SJSA1 (cell line): ENCODE measurements at places on chromosomes 3 and 15. TPM values are rescaled to one million over a fixed set of nuclear protein-coding genes. Genes with fewer than 3 reads are reported as not detected.

DNA sequence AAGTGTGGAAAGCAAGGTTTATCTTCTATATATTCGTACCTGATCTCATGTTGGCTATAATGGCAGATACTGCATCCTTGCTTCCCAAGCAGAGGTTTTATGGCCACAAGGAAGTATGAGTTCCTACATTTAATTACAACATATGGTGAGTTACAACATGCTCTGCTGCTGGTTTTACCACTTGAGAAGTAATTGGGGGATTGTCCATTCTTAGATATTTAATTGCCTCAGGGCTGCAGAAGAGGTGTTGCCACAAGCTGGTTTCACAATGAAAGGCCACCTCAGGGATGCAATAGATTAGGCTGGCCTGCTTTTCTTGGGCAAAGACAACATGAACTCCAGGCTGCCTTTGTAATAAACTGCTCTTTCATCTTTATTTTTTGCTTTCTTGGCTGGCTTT lies 48.6 kb downstream of the RAP2B start:
- H3K4me3 ChIP-seq = no peak overlapping the region
- H3K36me3 ChIP-seq = no peaks in the 10 kb centered on the region
- DNase-seq = no peak
- H3K27me3 ChIP-seq = no peaks in the 10 kb centered on the region

ADAM10 gene
- 98.6 and 137 TPM in 2 replicates for total RNA-seq

DNA sequence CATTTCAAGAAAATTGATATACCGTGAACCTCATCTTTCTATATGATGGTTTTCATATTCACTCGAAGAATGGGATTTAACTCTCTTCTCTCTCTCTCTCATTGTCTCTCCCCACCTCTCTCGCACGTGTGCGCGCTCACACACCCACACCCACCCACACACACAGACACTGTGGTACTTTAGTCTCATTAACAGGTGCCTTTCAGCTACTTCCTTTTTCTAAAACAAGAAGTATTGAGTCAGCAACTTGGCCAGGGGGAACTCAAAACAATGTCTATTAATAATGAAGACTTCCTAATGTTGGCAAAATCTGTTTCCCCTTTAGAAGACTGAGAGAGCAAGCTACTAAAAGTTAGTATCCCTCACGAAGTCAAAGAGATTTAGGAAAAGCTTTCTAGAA lies 150.7 kb downstream of the TMCO5A start:
- H3K4me3 ChIP-seq = no peak overlapping the region
- H3K36me3 ChIP-seq = no peaks in the 10 kb centered on the region
- H3K4me1 ChIP-seq = peaks cover 13% of the 10 kb centered on the region
- DNase-seq = no peak

- peak; percentile 85 for DNase-seq
- H3K27me3 ChIP-seq = no peaks in the 10 kb centered on the region
- H3K4me1 ChIP-seq = peaks cover 66% of the 10 kb centered on the region
Observed at GRCh38 chr3:172140499-172141391, 101.4 kb downstream of the FNDC3B start.

CELF6 gene
- 0.08 TPM in 1 of 2 replicates, not detected in the other for total RNA-seq

GRCh38 chr3:77411334-77411733 lies 371.4 kb downstream of the ROBO2 start:
- H3K4me1 ChIP-seq = no peaks in the 10 kb centered on the region
- no peak for DNase-seq
- H3K36me3 ChIP-seq = no peaks in the 10 kb centered on the region
- H3K4me3 ChIP-seq = no peak overlapping the region

ZMYND10 gene
- 0.97 TPM in 1 of 2 replicates, not detected in the other for total RNA-seq

- no peak overlapping the region for H3K4me3 ChIP-seq
- H3K27me3 ChIP-seq = no peaks in the 10 kb centered on the region
- H3K27ac ChIP-seq = no peak overlapping the region
- H3K4me1 ChIP-seq = no peaks in the 10 kb centered on the region; the same call in 1 of the 2 replicates
- DNase-seq = no peak
Observed at GRCh38 chr3:102360183-102360860, 74.5 kb upstream of the ZPLD1 start.

DNA sequence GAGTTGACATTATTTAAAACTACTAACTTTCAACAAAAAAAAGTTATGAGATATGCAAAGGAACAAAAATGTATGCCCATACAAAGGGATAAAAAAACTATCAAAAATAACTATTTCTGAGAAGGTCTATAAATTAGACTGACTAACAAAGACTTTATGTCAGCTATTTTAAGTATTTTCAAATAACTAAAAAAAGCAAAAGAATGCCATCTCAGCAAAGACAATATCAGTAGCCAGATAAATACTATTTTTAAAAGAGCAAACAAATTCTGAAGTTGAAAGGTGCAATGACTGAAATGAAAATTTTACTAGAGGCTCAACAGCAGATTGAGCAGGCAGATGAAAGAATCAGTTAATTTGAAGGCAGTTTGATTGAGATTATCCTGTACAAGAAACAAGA lies 3.6 kb upstream of the STRIT1 start:
- no peak overlapping the region for H3K4me3 ChIP-seq
- H3K27me3 ChIP-seq = no peaks in the 10 kb centered on the region
- no peaks in the 10 kb centered on the region for H3K36me3 ChIP-seq
- H3K27ac ChIP-seq = no peak overlapping the region
- peaks cover 3% of the 10 kb centered on the region; the same call in 1 of the 2 replicates for H3K4me1 ChIP-seq

DNA sequence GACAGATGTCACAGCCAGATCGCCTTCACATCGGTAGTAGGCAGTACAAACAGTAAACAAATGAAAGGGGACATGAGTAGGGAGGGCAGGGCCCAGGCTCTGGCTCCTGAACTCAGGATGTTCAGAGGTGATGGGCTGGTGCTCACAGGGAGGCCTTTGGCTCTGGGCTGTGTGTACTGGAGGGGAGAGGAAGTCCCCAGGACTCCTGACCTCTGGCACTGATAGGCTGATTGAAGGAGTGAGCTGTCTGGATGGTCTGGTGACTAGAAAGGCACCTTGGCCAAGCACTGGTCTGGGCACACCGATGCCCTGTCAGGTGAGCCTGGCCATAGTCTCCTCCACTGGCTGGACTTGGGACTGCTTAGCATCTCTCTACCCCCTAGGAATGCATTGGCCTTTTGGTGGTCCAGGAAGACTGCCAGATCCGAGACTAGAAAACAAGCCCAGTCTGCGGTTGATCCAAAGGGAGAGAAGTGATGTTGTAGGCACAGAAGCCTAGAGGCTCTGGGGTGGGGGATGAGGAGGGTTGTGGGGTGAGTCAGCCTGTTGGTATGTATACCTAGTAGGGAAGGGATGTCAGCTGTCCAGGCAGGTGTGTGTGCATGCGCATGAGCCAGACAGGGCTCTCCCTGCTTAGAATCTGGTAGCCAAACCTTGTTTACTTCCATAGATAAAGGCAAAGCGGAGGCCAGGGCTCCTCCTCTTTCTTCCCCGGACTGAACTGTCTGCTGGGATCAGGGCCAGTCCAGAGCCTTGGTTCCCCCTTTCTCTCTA lies 1.9 kb downstream of the SPINT1 start:
- no peak overlapping the region for H3K27ac ChIP-seq
- no peak overlapping the region for H3K4me3 ChIP-seq
- H3K4me1 ChIP-seq = peaks cover 12% of the 10 kb centered on the region
- no peaks in the 10 kb centered on the region for H3K36me3 ChIP-seq
- no peak for DNase-seq

- H3K4me1 ChIP-seq = peaks cover 29% of the 10 kb centered on the region
- H3K27me3 ChIP-seq = no peaks in the 10 kb centered on the region
- H3K4me3 ChIP-seq = no peak overlapping the region
- peak overlapping the region; percentile 33 for H3K27ac ChIP-seq
- DNase-seq = peak; percentile 46
Observed at GRCh38 chr3:5787861-5788488, 600.5 kb downstream of the EDEM1 start.

ADGRG7 gene
- total RNA-seq = not detected in 2 replicates

DNA sequence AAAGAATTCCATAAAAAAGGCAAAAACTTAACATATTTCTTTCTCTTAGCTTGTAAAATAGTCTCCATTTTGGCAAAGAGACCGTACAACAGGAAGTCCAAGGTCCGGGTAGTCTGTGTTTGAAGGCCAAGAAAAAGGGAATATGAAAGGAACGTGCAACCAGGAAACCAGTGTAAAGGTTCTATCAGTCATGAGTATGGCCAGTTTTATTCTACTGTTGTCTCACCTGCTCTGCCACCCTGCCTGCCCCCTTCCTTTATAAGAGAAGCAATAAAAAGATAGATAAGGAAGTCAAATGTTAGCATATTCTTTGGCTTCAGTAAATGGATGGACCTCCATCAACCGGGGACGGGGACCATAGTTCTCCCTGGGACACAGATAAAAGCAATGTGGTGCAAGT lies 370.6 kb upstream of the ROBO2 start:
- no peaks in the 10 kb centered on the region for H3K4me1 ChIP-seq
- no peak overlapping the region for H3K4me3 ChIP-seq
- no peak overlapping the region for H3K27ac ChIP-seq
- no peaks in the 10 kb centered on the region for H3K36me3 ChIP-seq

GOLGA6B gene
- total RNA-seq = not detected in 2 replicates

ANKUB1 gene
- total RNA-seq = 0.31 TPM in 1 of 2 replicates, not detected in the other

DNA sequence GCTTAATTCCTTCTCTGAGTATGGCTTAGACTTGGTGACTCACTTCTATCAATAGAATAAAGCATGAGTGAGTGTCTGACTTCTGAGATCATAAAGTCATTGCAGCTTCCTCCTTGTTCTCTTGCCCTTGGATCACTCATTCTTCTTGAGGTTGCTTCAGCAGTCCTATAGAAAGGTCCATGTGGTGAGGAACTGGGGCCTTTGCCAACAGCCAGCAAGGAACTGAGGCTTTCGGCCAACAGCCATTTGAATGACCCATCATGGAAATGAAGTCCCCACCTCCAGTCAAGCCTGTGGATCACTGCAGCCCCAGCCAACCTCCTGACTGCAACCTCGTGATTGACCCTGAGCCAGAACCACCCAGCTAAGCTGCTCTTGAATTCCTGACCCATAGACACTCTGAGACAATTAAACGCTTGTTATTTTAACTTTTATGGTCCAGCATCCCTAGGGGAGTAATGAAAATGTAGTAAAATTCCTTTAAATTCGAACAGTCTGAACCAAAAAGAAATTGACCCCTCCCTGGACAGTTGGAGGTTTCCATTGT lies 84.5 kb downstream of the WDR76 start:
- H3K4me3 ChIP-seq = no peak overlapping the region
- DNase-seq = peak; percentile 83
- H3K27me3 ChIP-seq = no peaks in the 10 kb centered on the region
- no peaks in the 10 kb centered on the region; the same call in 1 of the 2 replicates for H3K36me3 ChIP-seq
- H3K27ac ChIP-seq = peak overlapping the region; percentile 69
- H3K4me1 ChIP-seq = peaks cover 42% of the 10 kb centered on the region

DNA sequence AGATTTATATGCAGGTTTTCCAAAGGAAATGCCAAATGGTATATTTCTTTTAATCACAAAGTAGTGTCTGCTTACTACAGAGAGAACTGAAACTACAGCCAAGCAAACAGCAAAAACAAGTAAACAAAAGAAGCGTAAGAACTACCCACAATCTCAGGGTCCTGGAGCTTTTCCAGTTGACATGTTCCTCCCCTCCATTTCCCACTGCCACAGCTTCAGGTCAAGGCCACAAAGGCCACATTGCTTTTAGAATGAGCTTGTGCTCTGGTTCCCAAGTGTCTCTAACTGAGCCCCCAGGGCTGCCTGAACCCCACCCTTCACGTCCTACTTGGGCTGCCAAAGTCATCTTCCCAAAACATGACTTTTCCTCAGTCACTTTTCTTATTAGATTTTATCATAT lies 24.1 kb downstream of the CTDSPL start:
- no peak overlapping the region for H3K4me3 ChIP-seq
- H3K4me1 ChIP-seq = no peaks in the 10 kb centered on the region
- H3K27ac ChIP-seq = no peak overlapping the region
- H3K27me3 ChIP-seq = no peaks in the 10 kb centered on the region

- H3K27ac ChIP-seq = no peak overlapping the region
- H3K27me3 ChIP-seq = no peaks in the 10 kb centered on the region
- peaks cover 3% of the 10 kb centered on the region; the same call in 1 of the 2 replicates for H3K4me1 ChIP-seq
- no peak for DNase-seq
- H3K4me3 ChIP-seq = no peak overlapping the region
Observed at GRCh38 chr3:53113293-53114010, 16.8 kb downstream of the RFT1 start.

LSAMP gene
- not detected in 2 replicates for total RNA-seq

ACVR2B gene
- 1.1 and 2.2 TPM in 2 replicates for total RNA-seq

CFAP100 gene
- total RNA-seq = not detected in 2 replicates

DNA sequence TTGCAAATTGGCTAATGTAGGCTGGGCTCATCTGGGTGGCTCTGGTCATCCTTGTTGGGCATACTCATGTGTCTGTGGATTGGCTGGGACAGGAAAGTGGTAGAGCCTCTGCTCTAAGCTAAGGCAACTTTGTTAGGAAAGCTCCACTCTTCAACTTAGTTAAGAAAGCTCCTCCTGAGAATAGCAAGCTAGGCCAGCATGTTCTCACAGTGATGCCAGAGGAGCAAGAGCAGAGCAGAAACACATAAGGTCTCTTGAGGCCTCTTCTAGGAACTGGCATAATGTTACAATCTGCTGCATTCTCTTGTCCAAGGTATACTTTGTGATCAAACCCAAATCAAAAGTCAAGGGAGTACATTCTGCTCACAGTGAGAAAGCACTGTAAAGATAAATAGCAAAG lies 158.6 kb upstream of the RORA start:
- H3K27me3 ChIP-seq = no peaks in the 10 kb centered on the region
- H3K4me1 ChIP-seq = no peaks in the 10 kb centered on the region
- no peaks in the 10 kb centered on the region for H3K36me3 ChIP-seq
- DNase-seq = no peak
- H3K27ac ChIP-seq = no peak overlapping the region

SLC12A8 gene
- 6.3 and 12.4 TPM in 2 replicates for total RNA-seq

DNA sequence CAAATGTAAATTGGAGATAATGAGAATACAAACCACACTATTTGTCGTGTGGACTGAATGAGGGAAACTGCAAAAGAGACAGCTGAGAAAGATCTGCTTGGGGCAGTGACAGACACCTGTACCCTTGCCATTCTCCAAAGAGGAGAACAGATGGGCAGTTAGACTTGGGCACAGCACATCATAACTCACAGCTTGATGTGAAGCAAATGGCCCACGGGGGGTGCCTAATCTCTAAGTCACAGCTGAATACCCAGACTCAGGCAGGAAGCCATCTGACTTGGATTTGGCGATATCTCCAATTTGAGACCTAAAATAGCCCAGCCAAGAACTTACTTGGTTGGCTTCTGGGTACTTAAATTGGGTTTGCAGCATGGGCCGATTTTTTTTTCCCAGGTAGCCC lies 10.0 kb upstream of the SLC6A11 start:
- no peaks in the 10 kb centered on the region for H3K36me3 ChIP-seq
- no peak overlapping the region for H3K4me3 ChIP-seq
- no peak for DNase-seq
- no peaks in the 10 kb centered on the region for H3K4me1 ChIP-seq

GRCh38 chr3:184154885-184155643 lies at the start of gene DVL3:
TSS of gene DVL3 (plus strand) at chr3:184155377. CDS start at chr3:184155636, 259 bp downstream.
- peaks cover 15% of the 10 kb centered on the region for H3K36me3 ChIP-seq
- no peaks in the 10 kb centered on the region for H3K27me3 ChIP-seq
- DNase-seq = peak; percentile 71
- peak within 1 kb of the TSS; percentile 92 for H3K4me3 ChIP-seq
- peak within 1 kb of the TSS; percentile 70 for H3K27ac ChIP-seq

- peaks cover 90% of the 10 kb centered on the region for H3K4me1 ChIP-seq
- no peaks in the 10 kb centered on the region for H3K27me3 ChIP-seq
- H3K27ac ChIP-seq = no peak overlapping the region
- H3K36me3 ChIP-seq = peaks cover 94% of the 10 kb centered on the region
Observed at GRCh38 chr15:65058394-65059368, 9.1 kb downstream of the RASL12 start.
